CD14-positive monocyte (primary cell): ENCODE measurements at places on chromosomes 4 and X. TPM values are rescaled to one million over a fixed set of nuclear protein-coding genes. Genes with fewer than 3 reads are reported as not detected.
A peak's percentile ranks its signal among the peaks of the same experiment; 100 is the strongest.

DNA sequence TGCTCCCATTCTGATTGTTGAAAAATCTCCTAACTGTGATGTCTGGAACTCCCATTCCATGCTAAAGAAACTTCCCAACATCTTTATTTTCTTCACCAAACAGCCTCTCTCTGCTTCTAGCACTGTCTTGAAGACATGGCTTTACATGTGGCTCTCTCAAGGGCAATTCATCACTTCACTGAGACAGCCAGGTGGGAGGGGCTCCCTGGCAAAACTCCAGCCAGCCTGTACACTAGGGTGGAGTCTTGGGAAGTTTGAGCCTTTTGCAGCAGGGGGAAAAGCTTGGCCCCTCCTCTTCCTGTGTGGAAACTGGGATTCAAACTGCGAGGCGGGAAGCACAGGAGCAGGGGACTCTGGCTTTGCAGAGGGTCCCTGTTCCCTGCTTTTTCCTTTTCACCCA lies 130.5 kb upstream of the TTC29 start:
- no peak for DNase-seq

GRCh38 chr4:2281575-2282343 lies 19.9 kb upstream of the MXD4 start:
- DNase-seq, result peak; percentile 6

DNA sequence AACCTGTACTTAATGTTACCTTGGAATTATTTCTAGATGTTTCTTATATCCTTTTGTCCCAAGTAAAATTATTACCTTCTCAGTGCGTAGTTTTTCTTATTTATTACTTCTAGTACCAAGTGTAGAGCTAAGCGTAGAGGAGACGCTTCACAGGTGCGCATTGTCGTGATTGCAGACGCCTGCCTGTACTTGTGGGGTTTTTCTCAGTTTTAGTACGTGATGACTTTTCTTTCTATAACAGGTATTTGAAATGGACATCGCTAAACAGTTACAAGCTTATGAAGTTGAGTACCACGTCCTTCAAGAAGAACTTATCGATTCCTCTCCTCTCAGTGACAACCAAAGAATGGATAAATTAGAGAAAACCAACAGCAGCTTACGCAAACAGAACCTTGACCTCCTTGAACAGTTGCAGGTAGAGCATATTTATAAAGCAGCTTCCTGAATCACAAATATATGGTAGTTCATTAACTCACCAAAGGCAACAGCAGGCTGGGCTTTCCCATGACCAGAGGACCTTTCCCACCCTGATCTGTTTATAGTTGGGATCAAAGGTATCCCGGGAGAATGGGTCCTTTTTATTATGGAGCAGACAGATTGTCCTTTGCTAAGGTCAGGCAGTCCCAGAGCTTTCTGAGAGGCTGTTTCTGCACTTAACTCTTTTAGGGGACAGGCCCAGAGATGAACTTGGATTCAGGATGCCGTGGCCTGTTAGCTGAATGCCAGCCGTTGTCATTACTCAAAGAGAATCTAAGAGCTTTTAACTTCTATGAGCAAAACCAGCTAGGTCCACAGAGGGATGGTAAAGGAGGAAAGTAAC lies 172.9 kb downstream of the PTTG2 start:
- no peak for DNase-seq

DNA sequence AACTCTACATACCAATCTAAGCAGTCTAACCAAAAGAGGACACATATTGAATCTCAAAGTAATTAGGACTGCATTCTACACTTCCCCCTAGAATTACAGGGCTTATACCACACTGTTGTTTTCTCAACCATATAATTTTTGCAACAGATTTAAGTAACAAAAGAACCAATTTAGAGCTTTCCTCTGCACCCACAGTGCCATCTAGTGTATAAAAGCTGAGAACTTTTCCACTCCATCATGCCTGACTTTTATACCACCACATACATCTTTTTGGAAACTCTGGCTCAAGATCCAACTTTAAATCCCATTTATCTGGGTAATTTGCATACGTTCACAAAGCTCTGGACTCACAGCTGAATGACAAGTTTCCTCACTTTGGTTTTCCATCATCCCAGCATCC lies 99.5 kb downstream of the EFHC2 start:
- peak; percentile 4 for DNase-seq

- no peak for DNase-seq
Measured at GRCh38 chr4:168618577-168619265, 121.9 kb downstream of the PALLD start.

GRCh38 chrX:41824551-41824950 lies 98.8 kb downstream of the CASK start:
- no peak for DNase-seq

NOA1 gene
- 10.4 TPM for polyA plus RNA-seq

UGT2B15 gene
- not detected for polyA plus RNA-seq

DMD gene
- polyA plus RNA-seq, result not detected in 2 replicates

GLUD2 gene
- 0.18 and 0.44 TPM in 2 replicates for polyA plus RNA-seq
